ENCODE measurements at places on chromosomes 5 and 9.

DNA sequence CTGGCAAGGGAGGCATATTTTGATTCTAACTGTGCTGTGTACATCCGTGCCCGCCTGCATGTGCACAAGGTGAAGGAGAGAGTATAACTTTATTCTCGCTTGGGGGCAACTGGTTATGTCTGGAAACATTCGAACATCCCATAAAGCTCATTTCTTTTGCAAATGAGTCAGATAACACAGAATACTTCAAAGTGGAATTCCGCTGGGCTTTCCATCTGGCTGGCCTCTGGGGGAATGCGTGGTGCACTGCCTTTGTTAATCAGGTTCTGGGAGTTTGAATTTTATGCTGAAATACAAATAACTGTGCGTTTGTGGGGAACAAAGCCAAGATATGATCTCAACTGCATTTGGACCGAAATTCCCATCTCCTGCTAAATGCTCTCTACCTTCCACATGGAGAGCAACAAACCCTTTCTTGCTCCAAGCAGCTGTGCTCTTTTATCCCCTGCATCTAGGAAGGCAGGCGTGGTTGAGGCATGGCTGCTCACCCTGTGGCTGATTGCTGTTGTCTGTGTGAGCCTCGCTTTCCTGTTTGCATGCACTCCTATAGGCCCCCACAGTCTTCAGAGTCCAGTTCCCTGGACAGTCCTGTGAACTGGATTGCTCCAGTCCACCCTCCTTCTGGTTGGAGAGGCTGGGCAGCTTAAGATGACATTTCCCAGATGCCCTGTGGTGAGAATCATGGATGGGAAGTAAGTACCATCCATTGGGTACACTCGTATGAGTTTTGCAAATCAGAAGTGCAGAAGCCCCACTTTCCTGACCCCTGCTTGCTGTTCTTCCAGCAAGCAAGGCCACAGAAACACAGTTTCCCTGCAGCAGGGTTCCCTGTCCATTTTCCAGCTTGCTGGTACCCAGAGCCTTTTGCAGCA is 82.9 kb upstream of the ALDH1B1 start:
- DNase-seq = no peak

DNA sequence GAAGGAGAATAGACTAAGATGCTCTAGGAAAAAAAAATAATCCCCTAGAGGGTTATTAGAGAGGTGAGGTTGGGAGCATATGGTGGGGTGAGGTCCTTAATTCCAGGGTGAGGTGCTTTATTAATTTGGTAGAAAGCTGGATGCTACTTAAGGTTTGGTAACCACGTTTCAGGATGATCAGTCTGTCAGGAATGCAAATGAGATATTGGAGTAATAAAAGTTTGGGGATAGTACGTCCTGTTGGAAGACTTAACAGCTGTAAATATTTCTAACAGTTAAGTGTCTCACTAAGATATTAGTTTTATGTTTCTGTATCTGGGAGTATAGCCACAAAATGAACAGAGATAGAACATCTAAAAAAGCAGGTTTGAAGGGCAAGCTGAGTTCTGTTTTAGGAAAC is 578.9 kb downstream of the CETN3 start:
- DNase-seq = no peak

- DNase-seq = no peak
Observed at GRCh38 chr9:90637626-90638025, 5.0 kb downstream of the DIRAS2 start.

GRCh38 chr5:32960340-32961058 is 249.4 kb downstream of the NPR3 start:
- DNase-seq = no peak

- DNase-seq = no peak
Observed at GRCh38 chr5:72159501-72159911, 52.2 kb downstream of the MAP1B start.

GRCh38 chr5:32059761-32060530 is 114.2 kb downstream of the GOLPH3 start:
- DNase-seq = no peak
